Iris pigment epithelial cell (primary cell): ENCODE measurements at places on chromosomes 1 and 21.

DNA sequence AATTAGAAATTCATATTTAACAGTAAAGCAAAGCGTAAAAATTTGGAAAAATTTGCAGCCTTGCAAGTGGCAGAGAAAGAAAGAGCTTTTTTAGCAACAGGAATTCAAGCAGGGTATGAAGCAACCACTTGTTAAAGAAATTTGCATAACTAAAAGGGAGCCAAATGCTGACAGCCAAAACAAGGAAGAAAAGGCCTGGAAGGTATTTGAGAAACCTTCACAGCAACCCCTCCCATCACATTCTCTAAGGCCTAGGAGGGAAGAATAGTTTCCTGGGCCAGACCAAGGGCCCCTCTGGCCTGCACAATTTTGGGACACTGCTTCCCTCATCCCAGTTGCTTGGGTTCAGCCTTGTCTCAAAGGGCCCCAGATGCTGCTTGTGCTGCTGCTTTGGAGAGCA lies 672.4 kb upstream of the TMPRSS15 start:
- no peak for DNase-seq

DNA sequence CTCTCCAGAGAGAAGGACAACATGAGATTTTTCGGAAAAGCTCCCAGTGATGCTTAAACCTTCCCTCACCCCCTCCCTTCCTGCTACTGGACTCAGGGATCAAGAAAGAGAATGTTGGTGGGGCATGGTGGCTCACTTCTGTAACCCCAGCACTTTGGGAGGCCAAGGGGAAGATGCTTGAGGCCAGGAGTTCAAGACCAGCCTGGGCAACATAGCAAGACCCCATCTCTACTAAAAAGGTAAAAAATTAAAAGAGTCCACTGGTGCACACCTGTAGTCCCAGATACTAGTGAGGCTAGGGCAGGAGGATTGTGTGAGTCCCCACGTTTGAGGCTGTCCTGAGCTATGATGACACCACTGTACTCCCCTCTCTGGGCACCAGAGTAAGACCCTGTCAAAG lies 162.9 kb upstream of the RAB4A start:
- no peak for DNase-seq

DNA sequence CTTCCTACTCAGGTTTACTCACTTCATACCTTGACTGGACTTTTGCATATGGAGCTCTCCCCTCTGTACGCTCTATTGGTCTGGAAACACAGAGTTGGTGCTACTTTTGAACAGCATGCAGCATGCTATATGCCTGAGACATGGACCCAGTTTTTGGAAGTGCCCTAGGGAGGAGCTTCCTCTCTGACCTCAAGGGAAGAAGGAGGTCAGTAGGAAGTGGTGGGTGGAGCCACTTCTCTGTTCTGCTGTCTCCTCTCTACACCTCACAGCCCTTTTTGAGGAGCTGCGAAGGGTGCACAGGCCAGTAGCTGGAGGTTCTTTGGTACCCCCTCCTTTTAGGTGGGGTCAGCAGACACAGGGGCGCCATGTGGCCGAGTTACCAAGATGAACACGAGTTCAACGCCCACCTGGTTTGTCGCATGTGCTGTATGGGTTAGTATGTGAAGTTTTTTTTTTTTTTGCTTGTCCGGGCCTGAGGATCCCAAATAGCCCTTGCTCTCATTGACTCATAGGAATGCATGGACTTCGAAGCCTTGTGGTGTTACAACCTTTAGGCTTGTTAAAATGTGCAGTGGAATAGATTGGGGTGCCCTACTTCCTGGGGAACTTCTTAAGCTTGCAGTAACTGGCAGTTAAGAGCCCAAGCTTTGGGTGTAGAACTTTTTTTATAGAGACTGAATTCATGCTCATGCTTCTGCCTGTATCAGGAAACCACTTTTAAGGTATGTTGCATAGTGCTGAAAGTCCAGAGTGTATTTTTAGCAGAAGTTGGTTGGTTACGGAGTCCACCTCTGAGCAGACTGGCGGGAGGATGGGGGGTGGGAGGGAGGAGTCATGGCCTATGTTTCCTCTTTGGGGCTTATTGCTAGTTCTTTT lies 10.7 kb downstream of the MACF1 start:
- DNase-seq, result peak; percentile 28

GRCh38 chr1:246367041-246367440 lies 140.0 kb downstream of the SMYD3 start:
- DNase-seq, result peak; percentile 52

DNA sequence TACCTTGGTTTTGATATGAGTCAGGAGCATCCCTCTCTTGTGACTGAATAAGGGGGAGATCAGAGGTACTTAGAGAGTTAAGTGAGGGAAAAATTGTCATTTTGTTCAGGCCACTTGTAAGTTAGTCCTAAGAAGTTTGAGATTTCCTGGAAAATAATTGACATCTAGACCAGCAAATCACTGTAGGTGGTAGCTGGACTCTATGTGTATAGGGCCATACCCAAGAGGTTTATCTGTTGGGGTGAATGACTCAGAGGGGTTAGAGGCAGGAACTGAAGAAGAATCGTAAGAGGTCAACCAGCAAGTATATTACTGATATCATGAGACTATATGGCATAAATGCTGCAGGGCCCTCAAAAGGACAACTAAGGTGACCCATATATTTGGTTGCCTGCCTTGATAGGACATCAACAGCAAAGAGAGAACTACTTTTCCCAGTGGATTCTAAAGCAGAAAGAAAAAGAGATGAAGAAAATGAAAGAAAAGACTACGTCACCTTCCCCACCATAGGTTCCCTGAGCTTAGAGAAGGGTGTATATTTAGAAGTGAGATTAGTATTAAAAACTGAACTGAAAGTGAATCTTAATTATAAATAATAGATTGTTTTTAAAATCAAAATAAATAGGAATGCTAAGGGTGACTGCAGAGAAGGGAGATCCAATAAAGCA lies 8.0 kb upstream of the RNPC3 start:
- peak; percentile 25 for DNase-seq

DNA sequence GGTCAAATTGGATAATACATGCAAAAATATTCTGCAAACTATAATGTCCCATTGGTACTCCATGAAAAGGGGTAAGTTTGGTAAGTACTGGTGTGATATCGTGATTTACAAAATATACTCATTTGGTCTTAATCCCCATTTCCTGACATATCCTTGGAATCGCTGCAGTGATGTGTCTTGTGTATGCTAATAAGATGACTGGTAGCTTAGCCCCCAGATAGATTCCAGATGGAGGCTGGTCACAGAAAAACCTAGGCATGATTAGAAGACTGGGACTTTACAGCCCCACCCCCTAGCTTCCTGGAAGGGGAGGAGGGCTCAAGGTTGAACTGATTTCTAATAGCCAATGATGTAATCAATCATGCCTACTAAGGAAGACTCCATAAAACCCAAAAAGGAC lies 3.0 kb downstream of the VAMP4 start:
- peak; percentile 10 for DNase-seq

DNA sequence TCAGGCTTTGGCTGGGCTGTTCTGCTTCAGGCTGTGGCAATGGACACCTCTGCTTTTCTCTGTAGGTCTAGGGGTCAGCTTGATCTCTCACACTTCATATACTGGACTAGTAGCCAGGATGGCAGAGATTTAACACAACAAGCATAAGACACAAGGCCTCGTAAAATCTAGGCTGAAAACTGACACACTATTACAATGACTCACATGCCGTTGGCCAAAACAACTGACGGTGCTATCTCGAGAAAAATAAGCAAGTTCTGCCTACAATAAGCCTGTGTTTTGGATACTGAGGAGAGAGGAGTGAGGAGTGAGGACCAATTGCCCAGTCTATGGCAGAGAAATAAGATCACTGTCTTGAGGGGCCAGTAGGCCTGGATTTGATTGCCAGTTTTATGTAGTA lies 840.7 kb upstream of the ADAMTS5 start:
- DNase-seq, result peak; percentile 52

GRCh38 chr21:31351960-31352359 lies 7.9 kb upstream of the TIAM1 start:
- peak; percentile 33 for DNase-seq

DNA sequence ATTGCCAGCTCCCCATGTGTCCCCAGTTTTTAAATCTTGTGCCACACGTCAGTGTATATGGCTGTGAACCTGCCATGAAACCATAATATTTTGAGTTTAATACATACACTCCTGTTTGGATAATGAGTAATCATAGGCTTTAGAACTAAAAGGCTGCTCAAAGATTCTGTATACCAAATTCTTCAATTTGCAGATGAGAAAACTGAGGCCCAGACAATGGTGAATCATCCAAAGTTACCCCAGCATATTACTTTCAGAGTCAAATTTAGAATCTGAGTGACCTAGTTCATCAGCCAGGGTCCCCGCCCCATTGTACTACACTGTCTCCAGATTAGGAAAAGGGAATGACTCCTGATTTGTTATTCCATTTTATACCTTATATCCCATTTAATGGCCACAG lies 224.6 kb downstream of the FGGY start:
- DNase-seq, result peak; percentile 35

DNA sequence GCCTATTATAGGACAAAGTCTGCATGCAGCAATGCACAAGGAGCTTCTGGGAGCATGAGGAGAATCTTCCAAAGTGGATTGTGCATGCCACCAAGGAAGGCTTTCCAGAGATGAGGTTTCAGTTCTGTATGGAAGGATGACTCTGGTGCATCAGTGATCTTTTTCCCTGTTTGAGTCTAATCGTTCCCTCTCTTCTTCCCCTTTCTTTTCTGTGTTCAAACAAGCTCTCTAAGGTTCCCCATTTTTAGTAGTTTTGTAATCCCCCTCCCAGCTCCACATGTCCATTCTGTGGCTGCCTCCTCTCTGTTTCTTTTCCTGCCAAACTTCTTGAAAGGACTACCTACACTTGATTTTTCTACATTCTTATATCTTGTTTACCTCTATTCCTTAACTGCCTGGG lies 43.3 kb upstream of the USP25 start:
- DNase-seq, result no peak

- no peak for DNase-seq
These were observed 93.2 kb downstream of the PRDM2 start for GRCh38 chr1:13793088-13793730.

DNA sequence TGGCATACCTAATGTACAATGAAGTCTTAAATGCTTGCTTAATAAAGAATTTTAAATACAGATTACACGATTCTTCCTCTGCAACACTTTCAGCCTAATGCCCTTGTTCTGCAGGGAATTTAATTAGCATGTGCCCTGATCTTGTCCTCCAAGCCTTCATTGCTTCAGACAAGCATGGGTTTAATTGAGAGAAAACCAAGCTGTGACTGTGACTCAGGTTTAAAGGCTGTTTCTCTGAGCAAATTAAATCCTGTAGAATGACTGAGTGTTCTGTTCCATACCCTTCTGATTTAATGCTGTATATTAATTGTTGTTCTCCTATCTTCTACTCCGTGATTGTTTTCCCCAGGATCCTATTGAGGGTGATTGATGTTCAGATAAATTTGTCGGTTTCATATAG lies 269.0 kb upstream of the PRMT6 start:
- DNase-seq, result no peak

GRCh38 chr1:78038071-78038470 lies 7.7 kb upstream of the GIPC2 start:
- peak; percentile 90 for DNase-seq

- peak; percentile 32 for DNase-seq
These were observed 552.9 kb downstream of the LTN1 start for GRCh38 chr21:28439788-28440187.

DNA sequence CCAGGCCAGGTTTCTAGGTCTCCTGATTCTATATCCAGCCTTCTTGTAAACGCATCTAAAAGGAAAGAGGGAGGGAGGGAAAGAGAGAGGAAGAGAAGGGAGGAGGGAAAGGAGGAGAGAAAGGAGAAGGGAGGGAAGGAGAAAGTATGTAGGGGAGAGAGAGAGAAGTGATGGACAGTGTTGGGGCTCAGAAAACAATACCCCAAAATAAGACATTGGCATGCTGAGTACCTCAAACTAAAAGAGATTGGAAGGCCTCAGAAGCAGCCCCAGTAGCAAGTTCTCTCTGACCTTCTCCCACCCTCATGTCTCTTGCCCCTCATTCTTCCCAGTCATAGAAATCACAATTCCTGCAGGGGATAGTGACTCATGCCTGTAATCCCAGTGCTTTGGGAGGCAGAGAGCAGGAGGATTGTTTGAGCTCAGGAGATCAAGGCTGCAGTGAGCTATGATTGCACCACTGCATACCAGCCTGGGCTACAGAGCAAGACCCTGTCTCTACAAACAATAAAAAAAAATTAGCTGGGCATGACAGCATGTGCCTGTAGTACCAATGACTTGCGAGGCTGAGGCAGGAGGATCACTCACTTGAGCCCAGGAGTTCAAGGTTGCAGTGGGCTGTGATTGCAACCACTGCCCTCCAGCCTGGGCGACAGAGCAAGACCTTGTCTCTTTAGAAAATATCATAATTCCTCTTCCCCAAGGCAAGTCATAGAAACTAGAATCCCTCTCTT lies 51.2 kb downstream of the DNTTIP2 start:
- DNase-seq, result peak; percentile 65

DNA sequence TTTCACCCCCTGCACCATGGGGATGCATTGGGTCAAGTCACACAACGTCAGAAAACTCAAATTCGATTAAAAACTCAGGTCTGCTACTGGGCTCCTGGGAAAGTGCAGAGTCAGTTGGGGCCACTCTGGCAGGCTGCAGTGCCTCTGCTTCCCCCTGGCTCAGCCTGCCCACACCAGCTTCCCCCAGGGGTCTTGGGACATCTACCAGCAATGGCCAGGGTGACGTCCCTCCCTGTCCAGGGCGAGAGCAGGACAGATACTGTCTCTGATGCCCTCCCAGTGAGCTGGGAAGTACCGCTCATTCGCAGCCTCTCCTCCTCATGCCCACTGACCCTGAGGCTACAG lies 106.2 kb upstream of the COL6A1 start:
- no peak for DNase-seq

DNA sequence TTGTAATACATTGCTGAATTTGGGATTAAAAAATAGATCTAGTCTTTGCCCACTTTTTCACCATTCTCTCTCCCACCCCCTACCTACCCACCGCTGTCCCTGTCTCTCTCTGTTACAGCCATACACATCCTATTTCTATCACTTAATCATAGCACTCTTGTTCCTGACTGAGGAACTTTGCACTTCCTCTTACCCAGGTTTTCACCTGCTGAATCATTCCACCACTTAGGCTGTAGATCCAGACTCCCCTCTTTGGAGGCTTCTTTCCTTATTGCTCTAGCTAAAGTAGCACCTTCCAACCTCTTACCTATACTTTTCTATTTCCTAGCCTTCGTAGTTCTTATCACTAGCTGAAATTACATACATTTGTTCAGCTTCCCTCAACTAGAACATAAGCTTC lies 59.6 kb downstream of the ATP6V1G3 start:
- DNase-seq, result no peak

- no peak for DNase-seq
These were observed 86.0 kb downstream of the MATN1 start for GRCh38 chr1:30637183-30637980.

DNA sequence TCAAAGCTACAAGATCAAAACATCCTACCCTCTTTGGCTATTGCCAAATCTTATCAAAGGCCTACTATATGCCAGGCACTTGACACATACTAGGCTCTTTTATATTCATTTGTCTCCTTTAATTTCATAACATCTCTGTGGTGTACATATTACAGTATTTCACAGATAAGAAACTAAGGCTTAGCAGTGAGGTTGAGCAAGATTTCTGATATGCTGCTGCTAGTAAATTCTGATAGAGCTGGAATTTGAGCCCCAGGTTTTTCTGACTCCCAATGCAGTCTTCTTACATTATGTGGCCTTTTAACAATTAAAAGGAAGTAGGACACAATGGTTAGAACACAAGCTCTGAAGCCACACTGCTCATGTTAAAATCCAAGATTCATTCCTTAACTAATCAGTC lies 16.8 kb downstream of the CCDC185 start:
- DNase-seq, result no peak

GRCh38 chr1:2135441-2135841 lies 59.1 kb downstream of the FAAP20 start:
- DNase-seq, result peak; percentile 84

GRCh38 chr1:247121382-247121781 lies 17.2 kb upstream of the ZNF669 start:
- no peak for DNase-seq
